Natural killer cell treated with Interleukin-12 subunit alpha and Interleukin-12 subunit beta and Interleukin-15 and Interleukin-18, amount 100 ng/mL, for 72 hours (primary cell): ENCODE measurements at places on chromosomes 7 and 10.

DNA sequence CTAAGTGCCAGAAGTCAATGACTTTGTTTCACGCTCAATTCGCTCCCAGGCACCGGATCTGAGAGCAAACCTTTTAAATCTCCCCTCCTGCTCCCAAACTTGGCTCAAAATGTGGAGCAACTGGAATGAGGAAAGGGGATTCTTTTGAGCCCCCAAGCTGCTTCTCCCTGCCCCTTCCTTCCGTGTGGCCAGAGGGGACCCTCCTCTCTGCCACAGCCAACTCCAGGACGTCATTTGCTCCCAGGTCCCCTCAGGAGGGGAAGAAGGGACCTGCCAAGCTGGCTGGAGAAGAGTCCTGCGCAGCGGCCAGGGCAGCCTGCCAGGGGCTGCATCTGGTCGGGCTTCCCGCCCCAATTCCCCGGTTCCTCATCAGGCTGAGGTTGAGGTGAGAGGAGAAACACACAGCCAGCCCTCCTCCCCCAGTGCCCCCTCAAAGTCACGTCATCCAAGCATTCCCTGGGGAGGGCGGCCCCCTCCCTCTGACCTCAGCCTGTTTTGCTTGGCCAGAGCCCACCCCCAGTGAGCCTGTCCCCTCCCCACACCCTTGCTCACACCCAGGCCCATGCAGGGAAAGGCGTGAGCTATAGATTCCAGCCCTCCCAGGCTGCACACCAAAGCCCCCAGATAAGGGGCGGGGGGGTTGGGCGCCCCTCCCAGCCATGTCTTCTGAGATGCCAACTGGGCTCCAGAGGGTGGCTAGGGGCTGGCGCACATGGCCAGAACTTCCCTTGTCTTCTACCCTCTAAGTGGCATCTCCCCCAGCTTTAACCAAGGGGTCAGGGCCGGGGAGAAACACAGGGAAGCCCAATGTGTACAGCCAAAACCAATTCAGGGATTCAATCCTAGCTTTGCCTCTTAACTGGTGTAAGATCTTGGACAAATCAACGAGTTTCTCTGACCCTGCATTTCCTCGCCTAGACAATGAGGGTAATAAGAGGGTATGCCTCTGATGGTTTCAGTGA, 35.0 kb downstream of the SH3PXD2A start:
- DNase-seq, result no peak

- no peak for DNase-seq
Observed at GRCh38 chr10:113086282-113086681, 136.2 kb downstream of the TCF7L2 start.

DNA sequence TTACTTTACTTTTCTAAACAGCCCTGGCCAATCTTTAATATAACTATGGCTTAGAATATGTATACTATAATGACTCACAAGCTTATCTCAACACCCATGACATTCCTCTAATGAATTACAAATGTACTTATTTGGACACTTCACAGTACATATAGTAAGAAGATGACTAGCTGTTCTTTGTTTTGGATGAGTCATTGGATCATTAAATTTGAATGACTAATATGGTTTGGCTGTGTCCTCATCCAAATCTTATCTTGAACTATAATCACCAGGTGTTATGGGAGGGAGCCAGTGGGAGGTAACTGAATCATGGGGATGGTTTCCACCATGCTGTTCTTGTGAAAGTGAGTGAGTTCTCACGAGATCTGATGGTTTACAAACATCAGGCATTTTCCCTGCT, 807.5 kb upstream of the SORCS1 start:
- DNase-seq, result no peak

DNA sequence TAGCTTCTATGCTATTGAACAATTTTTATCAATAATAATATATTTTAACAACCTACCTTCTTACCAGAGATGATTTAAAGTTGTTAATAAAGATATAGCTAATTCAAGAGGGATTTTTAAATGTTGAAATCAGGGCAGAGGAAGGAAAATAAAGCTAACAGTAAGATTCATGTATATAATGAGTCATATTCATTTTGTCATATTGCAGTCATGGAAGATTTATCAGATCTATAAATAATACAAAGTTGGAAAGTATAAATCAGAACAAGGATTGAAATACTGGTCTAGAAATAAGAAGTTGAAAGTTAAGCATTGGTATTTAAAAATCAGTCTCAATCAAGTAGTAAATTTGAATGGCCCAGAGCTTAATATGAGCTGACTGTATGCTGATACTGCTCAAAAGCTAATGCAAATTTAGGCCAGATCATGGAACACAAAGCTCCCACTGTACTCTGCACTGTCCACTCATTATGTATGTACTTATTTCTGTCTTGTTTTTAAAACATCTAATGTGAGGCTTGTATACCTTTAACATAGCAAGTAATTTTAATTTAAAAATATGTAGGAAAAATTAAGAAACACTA, 196.9 kb downstream of the ZEB1 start:
- no peak for DNase-seq

DNA sequence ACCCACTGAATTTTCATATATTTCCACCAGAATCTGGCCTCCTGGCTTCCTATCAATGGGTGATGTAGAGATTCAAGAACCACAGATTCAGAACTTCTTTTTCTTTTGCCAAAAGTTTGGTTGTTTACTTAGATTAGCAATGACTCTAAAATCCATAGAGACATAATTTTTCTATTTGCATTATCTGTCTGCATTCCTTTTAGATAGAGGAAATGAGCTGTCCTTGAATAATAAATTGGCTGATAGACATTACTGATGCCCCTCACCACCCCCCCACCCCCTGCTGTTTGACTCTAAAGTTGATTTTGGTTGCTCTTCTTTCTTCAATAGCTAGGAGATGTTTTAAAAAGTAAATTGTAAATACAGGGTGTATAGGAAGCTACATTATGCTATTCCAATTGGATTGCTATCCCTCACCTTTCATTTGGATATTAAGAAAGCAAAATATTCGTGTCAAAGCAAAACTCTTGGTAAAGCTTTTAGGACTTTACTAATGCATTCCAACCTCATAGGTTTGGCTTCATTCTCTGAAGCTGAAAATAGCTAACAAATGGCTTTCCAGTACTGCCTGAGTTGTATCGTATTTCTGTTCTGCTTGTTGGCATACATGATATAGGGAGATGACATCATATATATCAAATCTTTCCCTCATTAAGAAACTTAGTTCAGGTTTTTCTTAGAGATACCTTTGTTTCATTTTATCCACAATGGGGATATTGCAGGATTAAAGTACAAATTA, 606.0 kb downstream of the ARL4A start:
- no peak for DNase-seq

DNA sequence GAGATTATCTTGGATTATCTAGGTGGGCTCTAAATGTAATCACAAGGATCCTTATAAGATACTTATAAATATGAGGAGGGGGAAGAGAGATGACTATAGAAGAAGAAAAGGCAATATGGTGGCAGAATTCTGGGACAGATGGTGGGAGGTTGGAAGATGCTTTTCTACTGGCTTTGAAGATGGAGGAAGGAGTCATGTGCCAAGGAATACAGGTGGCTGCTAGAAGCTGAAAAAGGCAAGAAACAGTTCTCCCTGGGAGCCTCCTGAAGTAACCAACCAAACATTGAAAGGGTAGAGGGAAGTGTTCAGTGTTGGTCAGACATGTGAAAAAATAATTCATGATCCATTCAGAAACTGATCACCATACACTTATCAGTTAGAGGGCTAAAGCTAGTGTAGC, 213.3 kb downstream of the WDR11 start:
- DNase-seq, result no peak

DNA sequence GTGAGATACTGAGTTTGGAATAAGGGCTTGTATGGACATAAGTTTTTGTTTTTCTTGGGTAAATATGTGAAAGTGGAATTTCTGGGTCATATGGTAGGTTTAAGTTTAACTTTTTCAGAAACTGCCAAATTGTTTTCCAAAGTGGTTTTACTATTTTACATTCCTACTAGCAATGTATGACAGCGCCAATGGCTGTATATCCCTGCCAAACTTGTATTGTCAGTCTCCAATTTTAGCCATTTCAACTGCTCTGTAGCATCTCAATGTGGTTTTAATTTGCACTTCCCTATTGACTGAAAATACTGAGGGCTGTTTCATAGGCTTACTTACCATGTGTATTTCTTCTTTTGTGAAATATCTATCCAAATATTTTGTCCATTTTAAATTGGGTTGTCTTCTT, 90.5 kb upstream of the ZNF32 start:
- no peak for DNase-seq

DNA sequence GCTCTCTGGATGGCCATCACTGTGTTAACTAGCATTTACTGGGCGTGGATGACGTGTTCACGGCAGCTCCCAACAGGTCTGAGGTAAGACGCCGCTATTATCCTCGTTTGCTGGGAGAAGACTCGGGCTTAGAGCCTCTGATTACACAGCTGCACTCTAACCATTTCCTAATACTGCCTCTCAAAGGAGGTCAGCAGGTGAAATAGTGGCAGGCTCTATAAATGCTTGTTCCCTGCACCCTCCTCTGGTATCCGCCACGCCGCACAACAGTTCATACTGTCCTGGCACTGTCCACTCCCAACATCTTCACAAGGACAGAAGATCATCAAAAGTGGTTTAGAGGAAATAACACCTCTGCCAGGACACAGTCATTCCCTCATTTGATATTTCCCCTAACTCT, 28.3 kb downstream of the HIPK2 start:
- DNase-seq, result no peak

- peak; percentile 94 for DNase-seq
Observed at GRCh38 chr7:601595-602340, 82.1 kb upstream of the PDGFA start.

- no peak for DNase-seq
Observed at GRCh38 chr7:131652934-131653333, 96.5 kb upstream of the PODXL start.

DNA sequence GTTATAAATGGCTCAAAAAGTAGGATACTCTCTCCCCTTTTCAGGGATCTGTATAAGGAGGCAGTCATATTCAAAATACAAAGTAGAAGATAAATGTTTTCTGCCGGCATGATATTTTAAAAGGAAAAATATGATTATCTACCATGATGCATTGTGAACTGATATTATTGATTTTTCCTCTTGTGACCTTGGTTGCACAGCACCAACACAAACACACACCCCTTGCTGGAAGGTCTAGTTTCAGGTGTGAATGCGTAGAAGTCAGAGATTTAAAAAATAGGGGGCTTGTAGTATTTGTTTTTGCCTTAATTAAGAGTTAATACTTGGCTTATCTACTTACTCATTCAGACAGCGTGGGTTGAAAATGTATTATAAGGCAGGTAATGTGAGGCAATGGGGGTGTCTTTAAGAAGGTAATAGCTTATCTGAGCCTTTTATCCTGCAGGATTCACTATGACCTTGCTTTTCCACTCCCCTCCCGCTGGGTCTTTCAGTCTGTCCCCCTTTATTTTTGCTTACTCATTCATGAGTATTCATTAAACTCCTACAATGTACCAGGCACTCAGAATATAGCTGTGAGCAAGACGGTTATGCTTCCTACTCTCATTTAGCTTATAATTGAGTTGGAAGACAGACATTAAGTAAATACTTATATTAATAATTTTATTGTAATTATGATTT, 390.6 kb downstream of the SDK1 start:
- no peak for DNase-seq

GRCh38 chr10:131127610-131128009, 183.9 kb downstream of the TCERG1L start:
- no peak for DNase-seq

- no peak for DNase-seq
Observed at GRCh38 chr10:35743851-35744250, 101.8 kb upstream of the FZD8 start.

DNA sequence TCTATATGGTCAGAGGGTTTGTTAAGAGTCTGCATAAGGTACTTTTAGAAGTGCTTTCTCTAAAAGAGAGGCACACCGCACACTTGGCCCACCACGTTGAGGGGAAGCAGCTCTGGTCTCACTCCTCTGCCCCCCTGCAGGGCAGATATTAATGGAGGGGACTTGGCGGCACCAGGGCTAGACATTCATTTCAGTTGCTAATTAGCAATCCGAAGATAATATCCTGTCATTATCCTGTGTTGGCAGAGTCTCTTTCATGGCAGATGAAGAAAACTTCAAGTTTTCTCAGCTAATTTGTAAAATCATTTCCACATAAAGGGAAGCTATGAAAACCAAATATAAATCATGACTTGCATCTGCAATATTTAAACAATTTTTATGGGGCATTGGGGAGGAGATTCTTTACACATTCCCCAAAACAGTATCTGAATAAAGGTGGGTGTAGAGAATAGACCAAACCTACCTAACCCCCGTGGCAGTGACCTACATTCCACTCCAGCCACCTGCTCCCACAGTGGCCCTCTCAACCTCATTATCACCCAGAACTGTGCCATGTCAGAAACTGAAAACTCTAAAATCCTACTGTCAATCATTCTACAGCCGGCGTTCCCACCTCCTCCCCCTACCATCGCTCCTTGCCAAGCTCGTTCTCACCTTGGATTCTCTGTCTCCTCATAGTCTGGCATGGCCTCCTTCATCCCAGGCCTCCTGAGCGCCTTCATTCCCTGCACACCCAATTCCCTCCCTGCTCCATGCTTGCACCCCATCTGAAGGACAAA, 54.1 kb upstream of the STK17A start:
- no peak for DNase-seq

GRCh38 chr7:104846731-104847130, 167.3 kb upstream of the KMT2E start:
- no peak for DNase-seq

- DNase-seq, result no peak
Observed at GRCh38 chr10:93124580-93125318, 51.1 kb downstream of the CYP26A1 start.

GRCh38 chr7:26533217-26533616, 241.6 kb downstream of the SNX10 start:
- no peak for DNase-seq

- no peak for DNase-seq
Observed at GRCh38 chr7:15607529-15608210, 45.9 kb upstream of the AGMO start.

GRCh38 chr10:44427037-44427436, 42.1 kb upstream of the CXCL12 start:
- no peak for DNase-seq

DNA sequence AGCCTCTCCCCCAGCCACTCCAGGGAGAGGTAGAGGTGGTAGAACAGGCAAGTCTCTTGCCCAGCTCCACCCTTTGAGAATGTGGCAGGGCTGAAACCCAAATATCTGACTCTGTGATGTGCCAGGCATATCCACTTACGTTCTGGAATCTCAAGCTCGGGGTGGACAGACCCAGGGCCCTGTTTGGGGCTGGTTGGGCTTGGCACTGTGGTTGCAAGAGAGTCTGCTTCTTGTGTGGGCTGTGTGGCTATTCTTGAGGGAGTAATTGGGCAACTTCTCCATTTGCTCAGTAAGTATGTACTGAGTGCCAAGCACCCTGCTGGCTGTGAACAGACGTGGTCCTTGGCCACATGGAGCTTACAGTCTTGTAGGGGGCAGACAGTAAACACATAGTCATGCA, 4.7 kb downstream of the UBTD1 start:
- no peak for DNase-seq

- DNase-seq, result no peak
Observed at GRCh38 chr7:132465516-132465915, 110.8 kb downstream of the PLXNA4 start.

- no peak for DNase-seq
Observed at GRCh38 chr10:125041856-125042506, 100.1 kb downstream of the ZRANB1 start.
